ENCODE measurements at places on chromosomes 2 and 18.
A peak's percentile ranks its signal among the peaks of the same experiment; 100 is the strongest.

DNA sequence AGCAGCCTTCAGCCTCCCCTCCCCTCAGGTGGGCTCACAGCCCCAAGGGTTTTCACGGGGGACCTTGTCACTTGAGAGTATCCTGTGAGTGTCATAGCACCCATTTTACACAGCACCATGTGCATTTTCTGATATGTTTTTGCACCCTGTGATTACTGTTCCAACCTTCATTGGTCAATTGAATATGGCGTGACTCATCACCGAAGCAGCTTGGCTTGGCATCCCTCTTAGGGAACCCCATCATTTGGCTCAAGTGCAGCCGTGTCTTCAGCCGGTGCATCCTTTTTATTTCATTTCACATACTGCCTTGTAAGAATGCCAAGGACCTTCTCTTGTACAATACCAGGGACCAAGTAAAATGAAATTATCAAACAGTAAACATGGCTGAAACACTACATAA lies 57.6 kb downstream of the NPAS2 start:
- no peak for DNase-seq

- no peak for DNase-seq
Observed at GRCh38 chr18:22912835-22913234, 20.3 kb upstream of the RBBP8 start.

GRCh38 chr2:96801786-96802595 lies 14.1 kb upstream of the CNNM3 start:
- peak; percentile 23 for DNase-seq

DNA sequence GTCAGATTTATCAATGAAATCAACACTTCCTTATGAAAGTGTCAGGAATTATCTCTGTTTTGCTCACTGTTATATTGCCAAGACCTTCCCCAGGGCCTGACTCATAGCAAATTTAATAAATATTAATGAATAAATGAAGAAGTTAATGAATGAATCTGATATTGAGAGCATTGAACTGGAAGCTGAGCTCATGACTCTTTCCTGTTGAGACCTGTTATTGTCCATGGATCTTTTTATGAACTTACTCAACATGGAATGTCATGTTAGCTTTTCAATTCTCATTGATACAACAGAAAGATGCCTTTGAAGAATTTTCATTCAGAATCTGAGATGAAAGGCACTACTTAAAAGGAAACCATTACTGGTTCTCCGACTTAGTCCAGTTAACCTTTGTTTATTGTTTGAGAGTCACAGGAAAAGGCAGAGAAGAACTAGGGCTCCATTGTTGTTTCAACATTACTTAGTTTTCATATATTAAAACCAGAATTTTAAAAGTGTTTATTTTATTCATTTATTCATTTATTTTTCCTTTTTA lies 90.4 kb upstream of the UNC80 start:
- no peak for DNase-seq

DNA sequence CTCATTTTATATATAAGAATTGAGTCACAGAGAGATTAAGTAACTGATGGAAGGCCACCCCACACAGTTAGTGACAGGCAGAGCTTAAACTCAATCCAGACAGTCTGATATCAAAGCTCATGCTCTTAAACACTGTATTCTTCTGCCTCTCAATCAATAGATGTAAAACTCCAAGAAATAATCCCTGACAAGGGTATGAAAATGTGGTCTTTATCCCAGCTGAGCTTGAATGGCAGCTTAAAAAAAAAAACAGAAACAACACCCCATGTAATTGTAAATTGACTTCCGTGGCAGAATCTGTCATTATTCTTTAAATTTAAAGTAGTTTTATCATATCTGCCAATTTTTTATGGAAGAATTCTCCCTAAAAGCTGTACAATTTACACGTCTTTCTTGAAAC lies 60.1 kb downstream of the RAB27B start:
- no peak for DNase-seq

DNA sequence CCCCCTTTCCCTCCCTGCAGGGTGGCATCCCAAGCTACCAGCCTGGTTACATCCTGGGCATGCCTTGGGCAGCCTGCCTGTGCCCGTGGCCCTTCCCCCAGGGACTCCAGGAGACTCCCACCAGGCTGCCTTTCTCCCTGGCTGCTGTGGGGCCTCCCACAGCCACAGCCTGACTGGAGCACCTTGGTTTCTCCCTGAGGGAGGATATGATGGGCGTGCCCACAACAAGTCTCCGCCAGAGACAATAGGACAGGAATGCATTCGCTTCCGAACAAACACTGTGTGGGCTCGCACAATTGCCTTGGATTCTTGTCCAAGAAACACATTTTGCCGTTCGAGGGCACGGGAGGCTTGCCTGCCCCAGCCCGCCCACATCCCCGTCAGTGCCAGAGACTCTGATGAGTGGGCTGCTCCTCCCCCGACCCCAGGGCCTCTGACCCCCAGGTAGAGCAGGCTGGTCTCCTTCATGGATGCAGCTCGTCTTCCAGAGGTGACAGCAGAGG lies 102.1 kb downstream of the SMAD7 start:
- no peak for DNase-seq

DNA sequence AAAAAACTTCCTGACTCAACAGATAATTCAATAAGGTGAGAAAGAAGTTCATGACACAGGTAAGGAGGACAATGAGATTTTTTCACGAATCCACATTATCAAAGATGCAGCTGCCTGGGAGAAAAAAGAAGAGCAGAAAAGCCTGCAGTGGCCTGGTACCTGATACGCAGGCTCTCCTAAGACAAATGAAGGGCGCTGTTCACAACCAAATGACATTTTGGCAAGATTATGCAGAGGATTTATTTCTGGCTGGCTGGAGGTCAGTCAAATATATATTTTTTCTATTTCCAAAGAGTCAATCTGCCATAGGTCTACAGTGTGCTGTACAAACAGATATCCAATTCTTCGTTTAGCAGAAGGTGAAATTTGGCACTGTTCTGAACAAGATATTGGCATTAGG lies 257.3 kb downstream of the STK39 start:
- DNase-seq = no peak

GRCh38 chr2:129820908-129821307 lies 158.6 kb upstream of the RAB6C start:
- no peak for DNase-seq

DNA sequence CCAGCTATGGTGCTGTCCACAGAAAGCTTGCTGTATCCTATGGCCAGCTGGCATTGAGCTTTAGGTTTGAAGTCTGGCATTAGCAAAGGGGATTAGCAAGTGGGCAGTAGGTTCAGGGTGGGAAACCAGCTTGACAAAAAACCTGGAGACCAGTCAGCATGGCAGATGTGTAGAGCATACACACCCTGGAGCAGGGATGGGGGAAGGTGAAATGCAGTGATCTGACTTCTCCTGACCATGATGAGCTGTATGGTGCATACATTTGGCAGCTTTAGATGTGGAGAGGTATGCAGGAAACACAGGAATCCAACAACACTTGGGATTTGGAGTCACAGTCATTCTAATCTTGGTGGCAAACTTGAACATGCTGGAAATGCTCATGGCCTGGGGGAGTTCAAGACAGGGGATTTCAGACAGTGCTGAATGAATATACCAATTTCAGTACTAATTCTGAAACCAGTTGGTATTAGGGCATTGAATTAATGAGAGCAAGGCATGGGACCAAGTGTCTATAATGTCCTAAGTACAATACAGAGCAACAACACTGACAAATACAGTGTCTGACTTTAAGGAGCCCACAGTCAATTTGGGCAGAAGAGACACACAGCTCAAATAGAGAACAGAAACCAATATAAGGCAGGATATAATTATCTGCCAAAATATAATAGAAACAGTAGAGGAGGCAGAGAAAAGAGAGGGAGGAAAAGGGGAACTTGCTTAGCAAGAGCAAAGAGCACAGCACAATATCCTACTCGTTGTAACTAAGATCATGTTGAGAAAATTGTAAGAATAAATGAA lies 11.8 kb downstream of the ARHGAP15 start:
- no peak for DNase-seq

DNA sequence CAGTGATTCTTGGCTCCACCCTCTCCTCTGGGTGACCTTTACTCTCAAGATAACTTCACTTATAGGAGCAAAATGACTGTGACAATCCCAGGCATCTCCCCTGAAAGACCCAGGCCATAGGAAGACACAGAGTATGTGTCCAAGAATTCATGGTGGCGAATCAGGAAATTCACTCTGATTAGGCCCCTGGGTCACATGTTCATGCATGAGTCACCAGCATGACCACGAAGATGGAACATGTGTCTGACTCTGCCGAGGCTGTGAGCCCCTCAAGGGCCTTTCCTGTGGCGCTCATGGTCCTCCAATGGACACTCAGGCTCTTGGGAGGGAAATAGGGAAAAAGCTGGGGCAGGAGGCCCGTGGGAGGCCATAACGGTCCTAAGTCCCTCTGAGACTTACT lies 74.0 kb upstream of the TEX51 start:
- DNase-seq = no peak

All from stimulated activated CD4-positive, alpha-beta T cell treated with anti-CD3 and anti-CD28 coated beads, TNF-alpha, amount 100 ng/mL, for 48 hours (primary cell).